ENCODE measurements at places on chromosomes 13 and 19. TPM values are rescaled to one million over a fixed set of nuclear protein-coding genes. Genes with fewer than 3 reads are reported as not detected.

GRCh38 chr19:35673121-35673804 lies 6.9 kb downstream of the UPK1A start:
- peak overlapping the region; percentile 38 for H3K4me3 ChIP-seq
- H3K36me3 ChIP-seq: no peaks in the 10 kb centered on the region
- no peak overlapping the region for H3K27ac ChIP-seq
- H3K27me3 ChIP-seq: peaks cover 36% of the 10 kb centered on the region
- peaks cover 8% of the 10 kb centered on the region for H3K4me1 ChIP-seq

GRCh38 chr13:22196777-22197176 lies 525.9 kb downstream of the FGF9 start:
- H3K4me3 ChIP-seq: no peak overlapping the region
- H3K36me3 ChIP-seq: no peaks in the 10 kb centered on the region
- DNase-seq: no peak

GRCh38 chr19:13817018-13817614 lies 21.9 kb downstream of the ZSWIM4 start:
- no peak overlapping the region for H3K27ac ChIP-seq
- peak overlapping the region; percentile 41 for H3K4me3 ChIP-seq
- peaks cover 14% of the 10 kb centered on the region for H3K36me3 ChIP-seq
- no peaks in the 10 kb centered on the region for H3K27me3 ChIP-seq
- peaks cover 12% of the 10 kb centered on the region for H3K4me1 ChIP-seq
- DNase-seq: no peak

GRCh38 chr13:67023130-67023876 lies 206.8 kb downstream of the PCDH9 start:
- DNase-seq: no peak
- H3K36me3 ChIP-seq: no peaks in the 10 kb centered on the region
- no peak overlapping the region for H3K27ac ChIP-seq
- H3K27me3 ChIP-seq: no peaks in the 10 kb centered on the region

- no peak within 1 kb of the TSS for H3K27ac ChIP-seq
- H3K27me3 ChIP-seq: no peaks in the 10 kb centered on the region
- DNase-seq: no peak
- no peak within 1 kb of the TSS for H3K4me3 ChIP-seq
- peaks cover 8% of the 10 kb centered on the region for H3K4me1 ChIP-seq
Measured at GRCh38 chr13:76948149-76948548, at the start of gene ACOD1. Gene ACOD1 (plus strand): TSS chr13:76948511. CDS start chr13:76948559, 48 bp downstream.

DNA sequence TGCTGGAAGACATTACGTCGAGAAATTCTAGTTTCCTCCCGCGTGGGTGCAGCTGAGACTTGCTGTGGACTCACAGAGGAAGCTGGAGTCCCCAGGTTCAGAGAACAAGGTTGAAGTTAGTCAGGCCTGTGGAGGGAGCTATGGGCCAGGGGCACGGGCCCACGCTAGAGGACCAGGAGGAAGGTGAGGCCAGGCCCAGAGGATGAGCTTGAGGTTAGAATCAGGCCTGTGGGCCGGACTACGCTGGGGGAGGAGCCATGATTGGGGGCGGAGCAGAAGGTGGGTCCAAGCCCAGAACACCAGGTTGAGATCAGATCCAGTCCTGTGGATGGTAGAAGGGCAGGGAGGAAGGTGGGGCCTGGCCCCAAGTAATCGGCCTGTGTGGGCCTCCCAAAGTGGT lies 32.6 kb downstream of the ZNF846 start:
- no peaks in the 10 kb centered on the region for H3K4me1 ChIP-seq
- no peak overlapping the region for H3K27ac ChIP-seq
- no peaks in the 10 kb centered on the region for H3K36me3 ChIP-seq
- no peaks in the 10 kb centered on the region for H3K27me3 ChIP-seq

DNA sequence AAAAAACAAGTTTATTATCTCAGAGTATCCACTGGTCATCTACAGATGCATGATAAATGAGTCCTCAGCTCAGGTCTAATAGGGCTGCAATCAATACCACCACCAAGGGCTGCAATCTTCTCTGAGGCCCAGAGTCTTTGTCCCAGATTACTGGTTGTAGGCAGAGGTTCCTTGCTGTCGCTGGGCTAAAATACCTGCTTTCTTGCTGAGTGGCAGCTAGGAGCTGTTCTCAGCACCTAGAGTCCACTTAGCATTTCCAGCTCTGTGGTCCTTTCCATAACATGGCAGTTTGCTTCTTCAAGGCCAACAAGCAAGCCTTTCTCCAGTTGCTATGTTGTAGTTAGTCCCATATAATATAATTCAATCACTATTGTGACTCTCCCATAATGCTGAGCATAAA lies 351.3 kb downstream of the SLITRK1 start:
- no peak for DNase-seq
- no peak overlapping the region for H3K4me3 ChIP-seq
- H3K27me3 ChIP-seq: no peaks in the 10 kb centered on the region

GRCh38 chr19:9342610-9343304 lies 18.8 kb downstream of the ZNF559 start:
- H3K36me3 ChIP-seq: peaks cover 64% of the 10 kb centered on the region
- no peaks in the 10 kb centered on the region for H3K27me3 ChIP-seq
- no peak for DNase-seq
- no peak overlapping the region for H3K27ac ChIP-seq
- H3K4me1 ChIP-seq: no peaks in the 10 kb centered on the region

GRCh38 chr13:39892721-39893685 lies 237.5 kb downstream of the COG6 start:
- no peaks in the 10 kb centered on the region for H3K27me3 ChIP-seq
- DNase-seq: no peak
- H3K36me3 ChIP-seq: no peaks in the 10 kb centered on the region
- no peak overlapping the region for H3K4me3 ChIP-seq

DNA sequence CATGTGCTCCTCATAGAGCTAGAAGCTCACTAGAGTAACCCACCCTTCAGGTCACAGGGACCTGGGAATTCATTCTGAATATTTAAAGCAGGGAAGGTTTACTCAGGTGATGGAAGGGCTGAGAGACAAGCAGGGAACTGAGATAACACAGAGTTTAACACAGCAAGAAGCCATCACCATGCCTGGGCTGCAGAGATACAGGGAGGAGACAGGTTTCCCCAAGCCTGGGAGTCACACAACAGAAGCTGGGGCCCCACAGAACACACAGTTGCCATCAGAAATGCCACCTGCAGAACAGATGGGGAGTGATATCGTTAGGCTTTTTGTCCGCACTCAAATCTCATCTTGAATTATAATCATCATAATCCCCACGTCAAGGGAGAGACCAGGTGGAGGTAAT lies 7.9 kb upstream of the CYSLTR2 start:
- DNase-seq: no peak
- no peaks in the 10 kb centered on the region for H3K27me3 ChIP-seq
- H3K36me3 ChIP-seq: no peaks in the 10 kb centered on the region
- H3K27ac ChIP-seq: no peak overlapping the region

DNA sequence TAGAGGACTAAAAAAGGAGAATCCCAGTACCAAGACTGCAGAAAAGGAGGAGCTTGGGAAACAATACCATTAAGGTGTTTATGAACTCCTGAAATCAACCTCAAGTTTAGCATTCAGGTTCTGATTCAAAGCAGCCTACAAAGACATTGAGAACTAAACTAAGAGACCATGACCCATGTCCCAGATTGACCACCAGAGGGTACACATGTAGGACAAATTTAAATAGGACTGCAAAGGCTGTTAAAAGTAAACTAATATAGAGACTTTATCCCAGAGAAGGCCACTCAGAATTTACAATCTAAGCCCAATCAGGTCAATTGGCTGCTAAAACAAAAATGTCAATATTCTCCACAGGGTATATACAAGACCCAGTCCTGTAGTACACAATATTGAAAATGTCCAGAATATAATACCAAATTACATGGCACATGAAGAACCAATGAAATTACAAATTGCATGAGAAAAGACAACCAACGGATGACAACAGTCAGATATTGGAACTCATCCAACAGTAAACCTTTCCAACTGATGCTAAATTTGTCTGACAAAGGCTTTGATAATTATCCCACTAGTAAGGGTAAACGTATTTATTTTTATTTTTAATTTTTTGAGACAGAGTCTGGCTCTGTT lies 682.4 kb downstream of the UQCRFS1 start:
- H3K4me3 ChIP-seq: no peak overlapping the region
- H3K27ac ChIP-seq: no peak overlapping the region
- no peaks in the 10 kb centered on the region for H3K27me3 ChIP-seq
- DNase-seq: no peak

GRCh38 chr13:52348071-52348470 lies 57.9 kb downstream of the THSD1 start:
- no peaks in the 10 kb centered on the region for H3K36me3 ChIP-seq
- no peaks in the 10 kb centered on the region for H3K27me3 ChIP-seq
- DNase-seq: no peak
- H3K27ac ChIP-seq: no peak overlapping the region
- no peak overlapping the region for H3K4me3 ChIP-seq

- H3K4me1 ChIP-seq: peaks cover 29% of the 10 kb centered on the region
- H3K27me3 ChIP-seq: no peaks in the 10 kb centered on the region
- H3K27ac ChIP-seq: no peak overlapping the region
- peaks cover 27% of the 10 kb centered on the region for H3K36me3 ChIP-seq
Measured at GRCh38 chr19:5126498-5127223, 157.7 kb downstream of the KDM4B start.

DNA sequence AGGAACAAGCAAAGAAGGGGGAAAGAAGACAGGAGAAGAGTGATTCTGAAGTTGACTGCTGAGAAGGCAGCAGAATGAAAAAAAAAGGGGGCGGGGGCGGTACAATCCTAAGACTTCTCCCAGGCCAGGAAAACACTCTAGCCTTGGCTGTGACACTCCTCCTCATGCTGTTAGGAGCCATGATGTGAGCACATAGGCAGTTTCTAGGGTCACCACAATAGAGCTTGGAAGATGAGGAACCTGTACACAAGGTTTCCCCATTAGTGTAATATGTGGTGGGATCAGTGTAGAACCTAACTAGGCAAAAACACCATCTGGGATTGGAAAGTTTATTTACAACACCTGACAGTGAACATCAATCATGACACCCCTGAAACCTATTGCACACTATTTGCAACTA lies 86.9 kb downstream of the FOXO1 start:
- DNase-seq: no peak
- H3K27ac ChIP-seq: no peak overlapping the region
- H3K27me3 ChIP-seq: no peaks in the 10 kb centered on the region

DNA sequence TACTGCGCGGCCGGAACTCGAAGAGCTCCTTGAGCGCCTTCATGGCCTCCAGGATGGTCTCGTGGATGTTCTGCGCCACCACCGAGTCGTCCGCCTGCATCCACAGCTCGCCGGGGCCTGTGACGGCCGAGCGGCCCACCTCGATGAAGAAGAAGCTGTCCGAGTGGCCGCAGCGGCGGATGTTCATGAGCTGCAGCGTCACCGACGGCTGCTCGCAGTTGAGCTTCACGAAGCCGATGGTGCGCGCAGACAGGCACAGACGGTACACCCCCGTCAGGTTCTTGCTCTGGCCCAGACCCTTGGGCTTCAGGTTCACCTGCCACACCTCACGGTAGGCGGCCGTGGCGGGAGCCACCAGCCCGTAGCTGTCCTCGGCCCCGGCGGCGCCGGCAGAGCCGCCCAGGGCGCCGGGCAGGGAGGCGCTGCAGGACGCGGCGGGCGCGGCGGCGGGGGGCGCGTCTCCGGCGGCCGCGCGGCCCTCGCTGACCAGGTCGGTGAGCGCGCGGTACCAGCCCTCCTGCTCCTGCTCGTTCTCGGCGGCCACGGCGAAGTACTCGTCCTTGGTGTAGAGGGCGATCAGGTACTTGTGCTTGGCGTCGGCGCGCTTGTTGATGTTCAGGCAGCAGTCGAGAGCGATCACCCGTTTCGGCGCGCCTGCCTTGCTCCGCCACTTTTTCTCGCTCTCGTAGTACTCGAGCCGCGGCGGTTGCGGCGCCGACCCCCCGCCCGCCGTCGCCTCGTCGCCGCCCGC lies 1.1 kb downstream of the IRS2 start:
- H3K36me3 ChIP-seq: peaks cover 30% of the 10 kb centered on the region
- H3K4me3 ChIP-seq: peak overlapping the region; percentile 84
- no peaks in the 10 kb centered on the region for H3K27me3 ChIP-seq
- H3K4me1 ChIP-seq: peaks cover 45% of the 10 kb centered on the region
- DNase-seq: no peak
- peak overlapping the region; percentile 91 for H3K27ac ChIP-seq

DNA sequence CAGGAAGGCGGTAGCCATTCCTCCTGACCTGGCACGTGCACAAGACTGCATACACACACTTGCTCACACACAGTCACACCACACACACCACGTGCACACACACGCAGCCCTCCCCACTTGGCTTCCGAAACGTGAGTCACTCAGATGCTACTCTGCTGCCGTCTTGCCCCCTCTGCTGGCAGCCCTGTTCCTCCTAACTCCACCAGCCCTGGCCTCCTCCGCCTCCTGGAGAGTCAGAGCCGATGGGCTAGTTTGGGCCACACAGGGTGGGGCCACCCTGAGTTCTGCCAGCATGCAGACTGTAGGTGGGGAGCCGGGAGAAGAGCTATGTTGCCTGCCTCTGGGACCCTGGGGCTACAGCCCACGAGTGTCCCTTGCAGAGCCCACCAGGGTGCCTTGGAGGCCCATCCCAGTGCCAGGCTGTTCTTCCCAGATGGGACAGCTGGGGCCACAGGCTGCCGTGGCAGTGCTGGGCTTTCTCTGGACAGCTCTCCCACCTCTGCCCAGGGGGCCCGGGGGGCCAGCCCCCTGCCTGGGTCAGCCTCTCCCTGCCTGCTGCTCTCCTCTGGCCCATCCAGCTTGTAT lies 12.1 kb downstream of the PIN1 start:
- no peaks in the 10 kb centered on the region for H3K27me3 ChIP-seq
- H3K27ac ChIP-seq: no peak overlapping the region
- peaks cover 66% of the 10 kb centered on the region for H3K36me3 ChIP-seq
- H3K4me1 ChIP-seq: peaks cover 15% of the 10 kb centered on the region
- peak; percentile 75 for DNase-seq

- H3K27ac ChIP-seq: no peak overlapping the region
- no peak for DNase-seq
- no peaks in the 10 kb centered on the region for H3K27me3 ChIP-seq
- H3K36me3 ChIP-seq: no peaks in the 10 kb centered on the region
- no peak overlapping the region for H3K4me3 ChIP-seq
- peaks cover 10% of the 10 kb centered on the region for H3K4me1 ChIP-seq
Measured at GRCh38 chr13:24921003-24921402, 157.0 kb downstream of the RNF17 start.

GRCh38 chr13:39257642-39258041 lies 219.4 kb downstream of the NHLRC3 start:
- no peaks in the 10 kb centered on the region for H3K4me1 ChIP-seq
- no peaks in the 10 kb centered on the region for H3K36me3 ChIP-seq
- H3K27me3 ChIP-seq: no peaks in the 10 kb centered on the region
- H3K27ac ChIP-seq: no peak overlapping the region
- H3K4me3 ChIP-seq: no peak overlapping the region

Gene ATCAY
- total RNA-seq: not detected

Gene GAPDHS
- total RNA-seq: 8.4 TPM

Gene DAND5
- not detected for total RNA-seq

Gene DCLK1
- 15.1 TPM for total RNA-seq

Gene ZNF730
- not detected for total RNA-seq

Gene SH2D3A
- 73.1 TPM for total RNA-seq

Gene MRPL4
- total RNA-seq: 53.3 TPM

Gene SNRPA
- total RNA-seq: 49.6 TPM

Gene SLC15A1
- total RNA-seq: 64.3 TPM

Measured in suprapubic skin (tissue), 4 donors.